NCI-H2107 (cell line): ENCODE measurements at places on chromosomes 4 and X.

GRCh38 chrX:17527135-17527701 is 152.2 kb downstream of the NHS start:
- DNase-seq: no peak

GRCh38 chrX:107747596-107748161 is 27.9 kb downstream of the TSC22D3 start:
- peak; percentile 13 for DNase-seq

DNA sequence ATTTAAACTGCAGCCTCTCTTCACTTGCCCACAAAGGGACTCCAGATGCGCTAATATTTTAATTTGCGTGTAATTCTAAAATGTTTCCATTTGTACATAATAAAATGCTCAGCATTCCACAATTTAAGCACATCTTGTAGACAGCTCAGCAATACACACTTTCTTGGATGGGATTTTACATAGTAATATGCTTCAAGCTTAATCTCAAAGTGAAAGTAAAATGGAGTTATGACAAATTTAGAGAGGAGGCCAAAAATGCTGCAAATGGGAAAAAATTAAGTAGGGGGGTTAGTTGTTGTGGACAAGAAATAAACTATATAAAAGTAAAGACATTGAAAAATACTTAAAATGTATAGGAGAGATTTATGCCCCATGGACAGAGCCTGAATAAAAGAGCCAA is 149.1 kb downstream of the FBXO8 start:
- no peak for DNase-seq

DNA sequence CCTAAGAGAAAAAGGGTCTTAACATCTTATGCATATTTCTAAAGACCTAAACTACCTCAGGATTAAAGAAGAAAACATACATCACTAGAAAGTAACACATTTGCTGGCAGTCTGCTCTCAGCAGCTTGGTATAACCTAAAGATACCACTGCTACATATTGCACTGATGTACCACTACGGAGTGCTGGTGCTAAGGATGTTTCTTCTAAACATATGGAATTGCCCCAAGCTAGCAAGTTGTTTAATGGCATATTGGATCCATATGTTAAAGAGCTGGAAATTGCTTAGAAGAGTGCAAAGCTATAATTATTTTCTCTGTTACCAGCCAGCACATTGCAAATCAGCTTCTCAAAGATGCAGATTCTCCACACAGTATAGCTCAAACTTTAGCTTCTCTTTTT is 436.5 kb upstream of the GALNTL6 start:
- no peak for DNase-seq

DNA sequence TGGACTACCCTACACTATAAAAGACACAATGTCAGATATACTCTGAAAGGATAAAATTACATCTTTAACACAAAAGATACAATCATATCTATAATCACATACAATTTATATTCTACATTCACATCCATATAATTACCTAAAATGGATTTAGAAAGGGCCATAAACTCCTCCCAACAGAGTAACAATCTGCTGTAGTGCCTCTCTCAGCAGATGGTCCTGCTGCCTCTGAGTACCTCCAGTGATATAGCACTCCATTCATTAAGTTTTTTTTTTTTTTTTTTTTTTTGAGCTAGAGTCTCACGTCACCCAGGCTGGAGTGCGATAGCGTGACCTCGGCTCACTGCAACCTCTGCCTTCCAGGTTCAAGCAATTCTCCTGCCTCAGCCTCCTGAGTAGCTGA is 7.4 kb downstream of the ANKRD37 start:
- DNase-seq: no peak

- no peak for DNase-seq
Measured at GRCh38 chr4:41120297-41121217, 93.8 kb downstream of the APBB2 start.

DNA sequence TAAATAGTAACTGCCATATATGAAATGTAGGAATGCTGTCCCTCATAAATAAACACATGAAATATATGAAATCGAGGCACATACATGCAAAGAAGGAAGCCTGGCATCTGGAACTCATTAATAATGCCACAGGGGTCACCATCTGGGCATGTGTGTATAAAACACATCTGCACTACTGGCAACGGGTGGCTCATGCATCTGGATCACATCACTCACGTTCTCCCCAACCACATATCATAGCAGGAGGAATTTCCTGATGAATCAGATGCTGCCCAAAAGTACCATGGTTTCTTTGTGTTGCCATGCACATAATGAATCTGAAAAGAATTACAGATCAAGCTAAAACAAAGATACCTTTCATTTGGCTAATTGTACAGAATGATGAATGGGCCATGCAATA is 28.6 kb downstream of the RNF175 start:
- no peak for DNase-seq

GRCh38 chrX:108055546-108055945 is 10.7 kb downstream of the VSIG1 start:
- DNase-seq: no peak

DNA sequence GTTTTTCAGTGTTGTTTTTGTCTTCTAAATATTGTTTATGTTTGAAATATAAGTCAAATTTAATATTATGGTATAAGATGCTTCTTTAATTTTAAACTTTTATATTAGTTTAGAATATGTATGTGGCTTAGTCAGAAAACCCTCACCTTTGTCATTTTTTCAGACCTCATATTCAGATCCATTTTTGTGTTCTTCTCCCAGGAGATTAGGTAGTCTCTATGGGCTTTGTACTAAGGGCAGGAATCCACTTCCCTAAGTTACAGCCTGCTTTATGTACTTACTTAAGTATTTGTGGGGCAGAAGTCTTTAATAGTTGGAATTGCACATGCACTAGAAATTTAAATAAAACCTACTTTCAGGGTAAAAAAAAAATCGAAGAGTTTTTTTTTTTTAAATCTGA is 63.5 kb upstream of the TENM3 start:
- no peak for DNase-seq

- no peak for DNase-seq
Measured at GRCh38 chr4:170009291-170009690, 16.9 kb downstream of the MFAP3L start.

GRCh38 chr4:173167758-173168395 is 734 bp upstream of the GALNT7 start:
- DNase-seq: no peak

DNA sequence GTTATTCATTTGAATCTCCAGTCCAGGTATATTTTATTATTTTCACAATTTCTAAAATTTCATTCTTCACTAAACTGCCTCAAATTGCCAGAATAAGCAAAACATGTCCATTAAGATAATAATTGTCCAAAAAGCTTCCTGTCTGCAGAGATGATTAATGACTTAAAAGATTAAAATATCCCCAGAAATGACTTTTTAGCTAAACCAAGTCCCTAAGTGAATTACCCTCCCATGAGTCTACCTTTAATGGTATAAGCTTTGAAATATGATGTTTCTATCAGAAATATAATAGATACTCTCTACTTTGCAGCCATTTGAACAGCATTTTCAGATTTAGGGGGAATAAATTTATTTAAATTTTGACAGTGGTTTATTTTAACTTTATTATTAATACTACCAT is 289.2 kb upstream of the EMCN start:
- no peak for DNase-seq

DNA sequence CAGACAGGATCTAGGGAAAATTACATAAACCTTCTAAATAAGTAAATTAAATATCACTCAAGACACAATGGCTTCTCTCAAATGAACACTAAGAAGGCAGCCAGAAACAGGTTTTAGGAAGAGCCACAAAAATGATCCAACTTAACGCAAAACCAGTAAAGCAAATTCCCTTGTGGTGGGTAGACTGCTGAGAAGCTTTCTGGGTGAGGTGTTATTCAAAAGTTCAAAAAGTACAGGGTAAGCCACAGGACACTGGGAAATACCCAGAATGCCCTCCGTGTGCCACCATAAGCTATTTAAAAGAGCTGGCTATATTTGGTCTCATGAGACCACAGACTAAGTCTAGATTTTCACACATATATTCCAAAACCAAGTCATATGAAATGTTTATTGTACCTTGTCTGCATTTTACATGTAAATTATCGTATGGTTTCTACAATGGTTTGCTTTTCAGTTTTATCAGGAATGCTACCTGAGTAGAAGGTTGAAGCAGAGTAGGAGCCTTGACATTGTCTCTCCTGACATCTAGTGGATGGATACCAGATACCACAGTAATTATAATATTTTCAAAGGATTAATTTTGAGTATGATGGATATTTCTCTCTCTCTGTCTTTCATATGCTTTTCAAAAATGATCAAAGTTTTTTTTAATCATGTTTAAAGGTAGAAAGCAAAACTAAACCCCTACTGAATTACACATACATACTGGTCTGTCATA is 109.3 kb upstream of the KLHL13 start:
- peak; percentile 7 for DNase-seq

GRCh38 chr4:122099896-122100295 is 52.2 kb upstream of the BLTP1 start:
- no peak for DNase-seq

DNA sequence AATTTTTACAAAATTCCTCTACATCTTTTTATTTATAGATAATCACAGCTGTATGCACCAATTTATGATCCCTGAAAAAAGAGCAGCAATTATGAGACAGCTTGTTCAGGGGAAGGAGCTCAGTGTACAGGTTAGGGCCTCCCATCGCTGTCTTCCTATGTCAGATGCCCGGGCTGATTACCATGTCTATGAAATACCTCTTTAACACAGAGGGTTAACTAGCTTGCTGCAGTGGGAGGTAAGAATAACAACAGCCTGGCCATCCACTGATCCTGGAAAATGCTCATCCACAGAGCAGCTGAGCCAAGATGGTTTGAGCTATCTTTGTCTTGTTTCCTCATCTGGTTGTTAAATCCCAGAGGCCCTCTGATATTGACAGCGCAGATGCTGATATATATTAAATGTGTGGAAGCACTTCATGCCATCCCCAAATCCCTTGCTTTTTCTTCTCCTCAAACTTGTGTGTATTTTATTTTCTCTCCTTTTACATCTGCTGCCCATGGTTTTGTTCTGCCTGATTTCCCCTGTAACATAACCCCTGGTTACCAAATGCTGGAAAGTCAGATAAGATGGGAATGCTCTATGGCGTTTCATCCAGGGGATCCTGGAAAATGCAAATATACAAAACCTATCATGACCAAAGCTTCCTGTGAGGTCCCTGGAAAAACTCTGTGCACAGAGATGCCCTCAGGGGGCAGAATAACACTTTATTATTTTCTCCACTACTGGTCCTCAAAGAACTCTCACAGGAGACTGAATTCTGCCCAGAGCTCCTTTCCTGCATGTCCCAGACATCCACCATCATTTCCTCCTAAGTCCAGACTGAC is 85.8 kb upstream of the PUDP start:
- no peak for DNase-seq

DNA sequence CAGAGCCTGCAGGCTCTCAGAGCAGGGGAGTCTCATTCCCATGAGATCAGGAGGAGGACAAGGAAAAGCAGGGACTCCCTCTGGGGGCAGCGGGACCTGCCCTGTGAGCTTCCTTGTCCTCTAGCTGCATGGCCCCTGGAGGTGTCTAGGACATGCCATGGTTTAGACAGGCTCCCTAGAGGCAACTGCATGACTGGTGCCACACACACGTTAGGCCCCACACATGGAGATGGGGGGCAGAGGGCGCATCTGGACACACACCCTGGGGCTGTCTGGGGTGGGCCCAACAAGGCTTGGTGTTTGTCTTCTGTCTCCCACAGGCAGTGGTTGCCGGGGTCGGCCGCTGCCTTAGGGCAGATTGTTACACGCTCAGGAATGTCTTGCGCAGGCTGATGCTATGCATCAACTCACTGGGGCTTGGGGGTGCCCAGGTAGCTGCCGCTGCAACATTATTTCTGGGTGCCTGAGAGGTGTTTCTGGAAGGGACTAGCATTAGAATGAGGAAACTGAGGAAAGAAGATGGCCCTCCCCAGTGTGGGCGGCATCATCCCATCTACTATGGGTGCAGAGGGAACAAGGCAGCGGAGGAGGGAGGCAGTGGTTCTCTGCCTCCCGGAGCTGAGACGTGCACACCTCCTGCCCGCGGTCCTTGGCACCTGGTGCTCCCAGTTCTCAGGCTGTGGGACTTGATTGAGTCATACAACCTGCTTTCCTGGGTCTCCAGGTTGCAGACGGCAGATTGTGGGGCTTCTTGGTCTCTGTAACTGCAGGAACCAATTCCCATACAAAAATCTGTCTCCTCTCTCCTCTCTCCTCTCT is 32.1 kb upstream of the GPR78 start:
- no peak for DNase-seq

DNA sequence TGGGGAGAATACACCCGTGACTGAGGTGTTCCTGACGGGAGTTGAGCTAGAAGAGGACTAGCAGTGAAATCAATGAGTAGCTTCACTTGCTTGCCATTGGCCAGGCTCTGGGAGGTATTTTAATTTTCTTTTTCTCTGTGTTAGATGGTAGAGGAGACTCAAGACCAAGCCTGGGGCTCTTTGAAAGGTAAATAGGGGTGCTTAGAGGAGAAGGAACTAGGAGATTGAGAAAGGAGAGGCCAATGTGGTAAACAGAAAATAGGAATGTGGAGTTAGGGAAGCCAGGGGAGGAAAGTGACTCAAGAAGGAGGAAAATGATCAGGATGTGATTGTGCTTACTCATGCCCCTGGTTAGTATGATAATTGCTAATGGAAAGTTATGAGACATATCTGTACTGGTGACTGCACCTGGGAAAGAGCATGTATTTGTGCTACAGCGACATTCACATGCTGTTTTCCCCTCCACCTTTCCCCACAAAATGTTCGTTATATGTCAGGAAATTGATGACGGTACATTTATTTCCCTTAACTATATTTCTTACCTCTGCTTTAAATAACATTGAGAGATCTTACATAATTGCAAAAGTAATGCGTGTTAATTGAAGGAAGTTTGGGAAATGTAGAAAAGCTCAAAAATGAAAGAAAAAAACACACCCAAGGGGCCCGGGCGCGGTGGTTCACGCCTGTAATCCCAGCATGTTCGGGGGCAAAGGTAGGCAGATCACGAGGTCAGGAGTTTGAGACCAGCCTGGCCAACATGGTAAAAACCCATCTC is 16.9 kb upstream of the LRBA start:
- DNase-seq: no peak

GRCh38 chr4:52889354-52889753 is 27.2 kb downstream of the RASL11B start:
- DNase-seq: no peak

- no peak for DNase-seq
Measured at GRCh38 chrX:1224954-1225353, 12.5 kb upstream of the CRLF2 start.

GRCh38 chr4:99156992-99157391 is 12.9 kb upstream of the ADH4 start:
- no peak for DNase-seq
